ENCODE measurements at places on chromosomes 11 and 22. TPM values are rescaled to one million over a fixed set of nuclear protein-coding genes. Genes with fewer than 3 reads are reported as not detected.
A peak's percentile ranks its signal among the peaks of the same experiment; 100 is the strongest.

The PTGDR2 gene
- 27.7 TPM for total RNA-seq

The ELMOD1 gene
- not detected for total RNA-seq

The ZC3H7B gene
- total RNA-seq = 33.9 TPM

The LMNTD2 gene
- 92.7 TPM for total RNA-seq

The TRIM48 gene
- not detected for total RNA-seq

The TEAD1 gene
- 93.5 TPM for total RNA-seq

The HEPACAM gene
- not detected for total RNA-seq

The PDGFD gene
- total RNA-seq = 4.9 TPM

- H3K27me3 ChIP-seq = no peaks in the 10 kb centered on the region
- H3K27ac ChIP-seq = no peak overlapping the region
- no peaks in the 10 kb centered on the region for H3K36me3 ChIP-seq
- DNase-seq = no peak
These were observed 32.7 kb upstream of the GNB1L start for GRCh38 chr22:19887256-19887985.

- no peaks in the 10 kb centered on the region for H3K4me1 ChIP-seq
- no peak for DNase-seq
- H3K27me3 ChIP-seq = no peaks in the 10 kb centered on the region
These were observed 28.2 kb downstream of the TPBGL start for GRCh38 chr11:75268626-75269366.

- peaks cover 35% of the 10 kb centered on the region for H3K4me1 ChIP-seq
- H3K36me3 ChIP-seq = peaks cover 46% of the 10 kb centered on the region
- no peak for DNase-seq
- H3K27ac ChIP-seq = no peak overlapping the region
These were observed 30.6 kb downstream of the NFRKB start for GRCh38 chr11:129864811-129865210.

DNA sequence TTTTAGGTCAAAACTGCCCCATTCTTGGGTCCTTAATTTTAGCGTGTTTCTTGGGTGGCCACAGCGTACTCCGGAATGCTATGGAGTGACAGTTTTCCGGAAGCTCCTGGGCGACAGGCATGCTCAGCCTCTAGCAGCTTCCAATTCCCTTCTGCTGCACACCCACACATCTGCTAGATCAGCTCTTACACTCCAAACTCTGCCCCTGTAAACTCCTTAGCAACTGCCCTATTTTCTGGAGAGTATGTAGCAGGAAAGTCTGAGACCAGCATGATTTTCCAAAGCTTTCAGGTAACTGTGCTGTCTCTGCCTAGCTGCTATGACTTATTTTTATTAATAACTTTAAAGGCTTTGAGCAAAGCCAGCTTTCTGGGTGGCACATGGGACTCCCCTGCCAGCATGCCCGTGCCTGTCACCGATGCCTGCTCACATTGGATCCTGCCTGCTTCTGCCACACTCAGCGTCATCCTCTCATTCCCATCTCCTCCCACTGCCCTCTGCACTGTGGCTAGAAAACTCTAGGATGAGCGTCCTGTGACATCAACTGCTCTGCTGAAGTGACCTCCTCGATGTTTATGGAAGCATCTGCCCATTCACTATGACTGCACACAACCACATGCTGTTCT, 17.3 kb downstream of the TOLLIP start:
- H3K27ac ChIP-seq = no peak overlapping the region
- no peak for DNase-seq
- H3K36me3 ChIP-seq = peaks cover 58% of the 10 kb centered on the region
- peaks cover 8% of the 10 kb centered on the region for H3K4me1 ChIP-seq
- H3K27me3 ChIP-seq = no peaks in the 10 kb centered on the region
- H3K4me3 ChIP-seq = no peak overlapping the region

GRCh38 chr22:41818596-41818995, 14.3 kb upstream of the SREBF2 start:
- DNase-seq = no peak
- H3K36me3 ChIP-seq = peaks cover 29% of the 10 kb centered on the region
- H3K4me1 ChIP-seq = peaks cover 5% of the 10 kb centered on the region
- H3K27ac ChIP-seq = no peak overlapping the region
- H3K27me3 ChIP-seq = no peaks in the 10 kb centered on the region
- H3K4me3 ChIP-seq = no peak overlapping the region

DNA sequence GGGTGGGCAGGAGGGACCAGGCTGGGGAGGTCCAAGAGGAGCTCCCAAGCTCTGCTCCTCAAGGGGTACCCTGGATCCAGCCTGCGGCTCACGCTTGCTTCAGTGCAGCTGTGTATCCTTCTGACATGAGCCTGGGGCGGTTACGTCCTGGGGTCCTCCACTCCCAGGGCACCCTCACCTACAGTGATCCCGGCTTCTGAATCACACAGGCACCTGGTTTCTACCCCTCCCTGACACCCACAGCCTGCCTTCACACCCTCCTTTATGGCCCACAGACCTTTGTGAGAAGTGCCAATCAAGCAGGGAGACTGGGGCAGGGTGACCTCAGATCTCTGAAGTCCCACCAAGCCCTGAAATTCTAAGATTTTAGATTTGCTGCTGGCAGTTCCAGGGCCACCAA, 1.5 kb downstream of the MPST start:
- peaks cover 28% of the 10 kb centered on the region for H3K36me3 ChIP-seq
- H3K27ac ChIP-seq = no peak overlapping the region
- no peaks in the 10 kb centered on the region for H3K27me3 ChIP-seq
- H3K4me3 ChIP-seq = peak overlapping the region; percentile 95
- H3K4me1 ChIP-seq = peaks cover 82% of the 10 kb centered on the region

- H3K36me3 ChIP-seq = no peaks in the 10 kb centered on the region
- no peaks in the 10 kb centered on the region for H3K27me3 ChIP-seq
- peak; percentile 57 for DNase-seq
- H3K4me3 ChIP-seq = peak overlapping the region; percentile 35
These were observed 176.2 kb upstream of the NECTIN1 start for GRCh38 chr11:119905162-119905561.

DNA sequence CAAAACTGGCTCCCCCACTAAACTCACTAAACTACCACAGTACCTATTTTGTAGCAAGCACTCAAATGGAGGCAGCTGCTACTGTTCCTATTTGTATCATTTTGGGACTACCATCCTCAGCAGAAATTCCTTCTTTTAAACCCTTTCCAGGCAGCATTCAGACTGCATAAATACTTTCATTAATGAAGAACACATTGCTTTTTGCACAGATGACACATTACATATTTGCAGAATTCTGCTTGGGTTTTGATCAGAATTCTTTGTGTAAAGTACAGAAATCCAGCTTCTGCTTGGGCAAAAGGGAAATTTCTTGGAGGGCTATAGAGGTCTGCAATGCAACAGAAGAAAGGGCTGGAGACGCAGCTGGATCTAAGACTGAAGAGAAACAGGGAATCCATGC, 24.2 kb downstream of the RBX1 start:
- H3K27me3 ChIP-seq = no peaks in the 10 kb centered on the region
- H3K4me3 ChIP-seq = no peak overlapping the region
- peaks cover 14% of the 10 kb centered on the region for H3K36me3 ChIP-seq

DNA sequence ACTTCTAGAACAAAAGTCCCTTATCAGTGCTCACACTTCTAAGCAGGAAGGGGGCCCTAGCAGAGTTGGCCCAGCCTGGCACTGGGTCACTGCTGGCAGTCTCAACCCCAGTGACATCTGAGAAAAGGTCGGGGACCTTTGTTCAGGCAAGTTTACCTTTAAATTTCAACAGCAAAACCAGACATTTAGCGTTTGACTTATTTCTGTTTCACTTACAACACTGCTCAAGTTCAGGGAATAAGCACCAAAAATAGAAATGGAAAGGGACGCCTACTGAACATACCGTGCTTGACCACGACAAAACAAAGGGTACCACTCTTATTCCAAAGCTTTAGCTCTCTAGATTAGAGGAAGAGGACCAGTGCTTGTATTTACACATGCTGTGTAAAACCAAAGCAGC, 26.2 kb downstream of the PITPNB start:
- peaks cover 99% of the 10 kb centered on the region for H3K36me3 ChIP-seq
- H3K4me1 ChIP-seq = peaks cover 7% of the 10 kb centered on the region
- H3K27me3 ChIP-seq = no peaks in the 10 kb centered on the region
- no peak for DNase-seq

GRCh38 chr11:104490182-104490581, 326.2 kb upstream of the PDGFD start:
- no peaks in the 10 kb centered on the region for H3K36me3 ChIP-seq
- no peaks in the 10 kb centered on the region for H3K27me3 ChIP-seq
- DNase-seq = no peak
- H3K4me3 ChIP-seq = no peak overlapping the region
- H3K27ac ChIP-seq = no peak overlapping the region

DNA sequence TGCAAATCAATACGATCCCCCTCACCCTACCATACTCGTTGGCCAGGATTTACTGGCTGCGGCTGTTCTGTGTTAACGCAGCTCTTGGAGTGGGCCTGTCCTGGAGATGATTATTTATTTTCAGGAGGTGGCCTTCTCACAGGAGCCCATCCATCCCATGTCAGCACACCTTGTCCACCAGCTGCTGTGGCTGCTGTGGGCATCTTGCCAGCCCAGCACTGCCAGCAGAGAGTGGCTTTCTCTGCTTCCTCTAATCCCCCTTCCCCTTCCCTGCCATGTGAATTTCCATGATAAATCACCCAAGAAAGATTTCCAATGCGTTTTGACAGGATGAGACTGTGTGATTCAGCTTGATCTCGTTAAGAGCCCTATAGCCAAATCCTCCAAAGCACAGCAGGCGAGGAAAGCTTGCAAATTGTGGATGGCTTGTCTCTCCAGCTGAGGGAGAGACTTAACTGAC, 309.1 kb upstream of the C11orf87 start:
- no peaks in the 10 kb centered on the region for H3K4me1 ChIP-seq
- no peaks in the 10 kb centered on the region for H3K36me3 ChIP-seq
- DNase-seq = peak; percentile 43

DNA sequence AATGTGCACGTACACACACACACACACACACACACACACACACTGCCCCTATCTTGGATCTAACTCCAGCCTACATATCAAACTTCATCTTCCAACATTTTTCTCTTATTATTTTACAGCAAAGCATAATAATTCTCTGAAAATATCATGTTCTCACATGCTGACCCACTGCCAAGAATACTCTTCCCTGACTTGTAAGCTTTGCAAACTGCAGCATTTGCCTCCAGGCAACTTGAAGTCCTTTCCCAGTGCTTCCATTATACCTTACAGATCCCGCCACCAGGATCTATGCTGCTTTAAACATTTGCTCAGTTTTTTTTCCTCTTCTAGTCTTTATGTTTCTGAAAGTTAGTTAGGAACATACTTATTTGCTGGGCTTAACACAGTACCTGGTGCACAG, 483.3 kb upstream of the ARHGAP42 start:
- no peak overlapping the region for H3K4me3 ChIP-seq
- no peak overlapping the region for H3K27ac ChIP-seq
- no peak for DNase-seq

DNA sequence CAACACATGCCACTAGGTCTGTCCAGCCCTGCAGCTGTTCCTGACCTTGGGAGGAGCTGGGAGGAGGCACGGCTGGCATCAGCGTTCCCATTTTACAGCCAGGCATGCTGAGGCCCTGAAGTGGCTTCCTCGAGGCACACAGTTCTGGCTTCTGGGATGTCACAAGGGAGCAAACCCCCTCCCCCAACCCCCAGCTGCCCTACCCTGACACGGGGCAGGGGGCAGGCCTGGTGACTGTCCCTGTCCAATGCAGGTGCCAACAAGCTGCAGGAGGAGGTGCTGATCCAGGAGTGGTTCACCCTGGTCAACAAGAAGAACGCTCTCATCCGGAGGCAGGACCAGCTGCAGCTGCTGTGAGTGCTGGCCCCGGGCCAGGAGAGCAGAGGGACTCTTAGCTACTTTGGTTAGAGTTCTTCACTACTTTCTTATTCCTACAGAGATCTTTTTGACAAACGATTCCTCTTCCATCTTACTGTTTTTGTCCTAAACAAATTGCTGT, 5.3 kb downstream of the KCNK7 start:
- H3K36me3 ChIP-seq = peaks cover 12% of the 10 kb centered on the region
- no peak overlapping the region for H3K27ac ChIP-seq
- H3K4me3 ChIP-seq = no peak overlapping the region
- no peaks in the 10 kb centered on the region for H3K27me3 ChIP-seq

GRCh38 chr11:13098063-13098462, 88.9 kb downstream of the RASSF10 start:
- DNase-seq = no peak
- H3K27ac ChIP-seq = no peak overlapping the region
- no peaks in the 10 kb centered on the region for H3K4me1 ChIP-seq
- H3K36me3 ChIP-seq = no peaks in the 10 kb centered on the region
- no peak overlapping the region for H3K4me3 ChIP-seq

DNA sequence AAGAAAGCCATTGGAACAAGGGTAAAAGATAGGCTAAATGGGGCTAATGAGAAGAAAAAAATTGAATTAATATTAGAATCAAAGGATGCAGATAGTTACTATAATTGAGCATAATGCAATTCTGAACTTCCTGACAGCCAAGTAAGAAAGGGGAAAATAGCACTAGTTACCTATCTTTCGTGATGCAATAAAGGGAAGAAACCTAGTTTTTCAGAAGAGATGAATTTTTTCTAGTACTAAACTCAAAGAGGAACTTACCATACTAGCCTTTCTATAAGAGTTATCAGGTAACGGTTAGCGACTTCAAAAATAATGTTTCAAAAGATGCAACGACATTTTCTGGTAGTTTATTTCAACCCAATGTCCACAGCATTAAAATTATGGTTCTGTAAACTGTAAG, 8.8 kb upstream of the WT1 start:
- no peak overlapping the region for H3K4me3 ChIP-seq
- peaks cover 76% of the 10 kb centered on the region for H3K27me3 ChIP-seq
- no peak overlapping the region for H3K27ac ChIP-seq
- H3K4me1 ChIP-seq = peaks cover 4% of the 10 kb centered on the region
- DNase-seq = no peak

- H3K4me1 ChIP-seq = no peaks in the 10 kb centered on the region
- H3K36me3 ChIP-seq = no peaks in the 10 kb centered on the region
- H3K27ac ChIP-seq = no peak within 1 kb of the TSS
These were observed at the start of gene RAG1 for GRCh38 chr11:36567694-36568093. Gene RAG1, plus strand, starts transcription at chr11:36568007. Its CDS starts 5,298 bp downstream, at chr11:36573305.

- no peaks in the 10 kb centered on the region for H3K27me3 ChIP-seq
- H3K4me3 ChIP-seq = no peak overlapping the region
- peaks cover 11% of the 10 kb centered on the region for H3K4me1 ChIP-seq
These were observed 159.7 kb downstream of the FAT3 start for GRCh38 chr11:92384358-92384757.

- peaks cover 29% of the 10 kb centered on the region for H3K4me1 ChIP-seq
- no peaks in the 10 kb centered on the region for H3K27me3 ChIP-seq
- no peaks in the 10 kb centered on the region for H3K36me3 ChIP-seq
- peak overlapping the region; percentile 87 for H3K27ac ChIP-seq
These were observed 133.0 kb upstream of the C11orf58 start for GRCh38 chr11:16605389-16605893.

DNA sequence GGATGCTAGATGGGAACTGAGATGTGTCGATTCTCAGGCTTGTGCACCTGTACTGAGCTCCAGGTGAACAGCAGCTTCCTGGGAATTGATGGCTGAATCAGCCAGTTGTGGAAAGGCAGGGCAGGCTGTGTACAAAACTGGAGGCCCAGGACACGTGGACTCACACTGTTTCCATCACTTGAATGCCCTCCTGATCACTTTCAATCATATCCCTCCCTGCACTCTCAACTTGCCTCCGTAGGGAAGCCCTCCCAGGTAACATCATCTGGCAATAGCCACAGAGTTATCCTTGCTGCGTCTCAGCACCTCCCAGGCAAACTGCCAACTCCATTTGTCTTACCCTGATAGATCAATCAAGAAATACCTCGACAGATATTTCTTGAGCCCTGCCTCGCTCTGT, 10.1 kb downstream of the FAM83F start:
- no peak overlapping the region for H3K4me3 ChIP-seq
- H3K27ac ChIP-seq = no peak overlapping the region
- peaks cover 37% of the 10 kb centered on the region for H3K4me1 ChIP-seq
- H3K27me3 ChIP-seq = no peaks in the 10 kb centered on the region
